ENCODE measurements at places on chromosomes 5 and 9.

GRCh38 chr9:132237481-132237880 lies 75.6 kb downstream of the NTNG2 start:
- DNase-seq = no peak

DNA sequence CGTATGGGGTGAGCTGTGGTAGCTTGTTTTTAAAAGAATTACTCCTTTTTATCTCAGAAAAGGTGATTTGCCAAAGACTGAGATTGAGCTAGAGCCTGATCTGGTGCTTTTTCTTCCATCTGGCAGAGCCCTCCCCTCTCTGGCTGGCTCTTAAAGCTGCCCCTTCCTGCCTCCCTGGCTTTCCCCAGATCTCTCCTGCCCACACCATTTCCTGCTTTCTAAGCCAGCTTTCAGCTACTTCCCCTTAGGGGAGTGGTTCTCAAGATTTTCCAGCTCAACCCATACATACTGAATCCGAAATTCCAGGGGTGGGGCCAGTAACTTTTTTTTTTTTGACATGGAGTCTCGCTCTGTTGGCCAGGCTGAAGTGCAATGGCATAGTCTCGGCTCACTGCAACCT lies 4.8 kb upstream of the ACOT12 start:
- no peak for DNase-seq

- no peak for DNase-seq
Measured at GRCh38 chr9:128404560-128404959, 16.1 kb upstream of the CERCAM start.

GRCh38 chr9:112881331-112881730 lies 9.3 kb downstream of the SLC46A2 start:
- peak; percentile 26 for DNase-seq

DNA sequence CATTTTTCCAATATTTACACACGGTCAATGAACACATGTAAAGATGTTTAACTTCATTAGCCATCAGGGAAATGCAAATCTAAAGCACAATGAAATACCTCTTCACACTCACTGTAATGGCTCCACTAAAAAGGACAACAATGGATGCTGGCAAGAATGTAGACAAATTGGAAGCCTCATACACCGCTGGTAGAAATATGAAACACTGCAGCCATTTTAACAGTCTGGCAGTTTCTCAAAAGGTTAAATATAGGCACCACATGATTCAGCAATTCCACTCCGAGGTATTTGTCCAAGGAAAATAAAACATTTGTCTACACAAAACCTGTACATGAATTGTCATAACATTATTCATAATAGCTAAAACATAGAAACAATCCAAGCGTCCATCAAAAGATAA lies 20.0 kb downstream of the RNF145 start:
- DNase-seq = peak; percentile 43

DNA sequence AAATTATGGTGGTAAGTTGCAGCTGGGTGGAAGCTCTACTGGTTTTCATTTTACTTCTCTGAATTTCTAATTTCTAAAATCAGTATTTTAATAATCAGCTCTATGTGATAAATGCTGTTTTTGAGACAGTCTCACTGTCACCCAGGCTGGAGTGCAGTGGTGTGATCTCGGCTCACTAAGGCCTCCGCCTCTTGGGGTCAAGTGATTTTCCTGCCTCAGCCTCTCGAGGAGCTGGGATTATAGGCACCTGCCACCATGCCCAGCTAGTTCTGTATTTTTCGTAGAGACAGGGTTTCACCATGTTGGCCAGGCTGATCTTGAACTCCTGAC lies 1.5 kb upstream of the RALGDS start:
- DNase-seq = no peak

DNA sequence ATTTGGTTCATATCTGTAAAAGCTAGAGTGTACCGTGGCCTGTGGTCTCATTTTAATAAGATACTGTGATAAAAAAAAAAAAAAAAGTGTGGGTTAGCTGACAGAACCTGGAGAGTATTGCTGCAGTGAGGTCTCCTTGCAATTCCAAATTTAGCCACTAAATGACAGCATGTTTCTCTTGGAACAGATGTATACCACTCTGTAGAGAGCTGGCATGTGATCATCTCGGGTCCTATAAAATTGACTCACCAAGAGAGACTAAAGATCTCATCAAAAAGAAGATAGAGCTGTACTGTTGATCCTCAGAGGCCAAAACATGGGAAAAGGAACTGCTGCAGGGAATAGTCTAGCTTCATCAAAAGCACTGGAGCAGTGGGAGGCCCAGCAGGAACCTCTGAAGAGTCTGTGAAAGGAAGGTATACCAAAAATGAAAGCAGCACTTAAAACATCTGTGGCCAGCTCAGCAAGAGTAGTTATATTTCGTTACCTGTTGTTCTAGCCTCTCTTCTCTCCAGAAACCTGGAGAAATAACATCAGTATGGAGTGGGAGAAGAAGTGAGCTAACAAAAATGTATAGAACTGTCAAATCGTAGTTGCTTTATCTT lies 826.8 kb downstream of the EFNA5 start:
- DNase-seq = peak; percentile 28

- peak; percentile 40 for DNase-seq
Measured at GRCh38 chr5:17224858-17225511, 7.6 kb downstream of the BASP1 start.

GRCh38 chr9:3468421-3469205 lies 57.2 kb downstream of the RFX3 start:
- peak; percentile 62 for DNase-seq

GRCh38 chr5:96703995-96704394 lies 41.8 kb downstream of the CAST start:
- no peak for DNase-seq

- DNase-seq = no peak
Measured at GRCh38 chr9:81371824-81372223, 317.5 kb downstream of the TLE1 start.

DNA sequence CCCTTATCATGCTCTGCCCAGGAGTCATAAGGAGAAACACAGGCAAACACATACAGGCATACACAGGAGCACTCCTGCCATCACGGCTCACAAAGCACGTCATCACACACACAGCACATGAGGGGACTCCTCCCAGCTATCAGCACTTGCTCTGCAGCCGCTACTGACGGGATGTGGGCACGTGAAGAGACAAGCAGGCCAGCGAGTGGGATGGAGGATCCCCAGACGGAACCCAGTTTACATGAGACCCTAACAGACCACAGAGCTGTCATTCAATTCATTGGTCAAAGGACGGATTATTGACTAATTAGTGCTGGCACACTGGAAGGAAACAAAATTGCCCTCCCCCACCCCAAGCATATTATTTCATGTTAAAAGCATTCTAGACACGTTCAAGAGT lies 53.6 kb downstream of the SEMA4D start:
- DNase-seq = no peak

GRCh38 chr9:14888875-14889274 lies 21.4 kb downstream of the FREM1 start:
- no peak for DNase-seq

DNA sequence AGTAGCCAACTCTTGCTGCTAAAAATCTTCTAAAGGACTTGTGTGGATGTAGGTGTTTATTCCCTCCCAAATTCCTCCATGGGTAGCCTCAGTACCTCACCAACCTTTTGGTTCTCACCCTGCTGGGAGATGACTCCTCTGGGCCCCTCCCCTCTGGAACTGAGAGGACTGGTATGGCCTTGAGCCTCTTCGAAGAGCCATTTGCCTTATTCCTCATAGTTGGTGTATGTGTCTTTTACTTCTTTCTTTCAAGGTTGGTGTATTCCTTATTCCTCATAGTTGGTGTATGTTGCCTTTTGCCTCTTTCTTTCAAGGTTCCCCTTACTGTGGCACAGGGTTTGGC lies 48.3 kb downstream of the GNAQ start:
- DNase-seq = no peak
